CMK (cell line): ENCODE measurements at places on chromosomes 16 and 17.

GRCh38 chr17:39229274-39229913, 3.6 kb upstream of the STAC2 start:
- DNase-seq, result no peak

DNA sequence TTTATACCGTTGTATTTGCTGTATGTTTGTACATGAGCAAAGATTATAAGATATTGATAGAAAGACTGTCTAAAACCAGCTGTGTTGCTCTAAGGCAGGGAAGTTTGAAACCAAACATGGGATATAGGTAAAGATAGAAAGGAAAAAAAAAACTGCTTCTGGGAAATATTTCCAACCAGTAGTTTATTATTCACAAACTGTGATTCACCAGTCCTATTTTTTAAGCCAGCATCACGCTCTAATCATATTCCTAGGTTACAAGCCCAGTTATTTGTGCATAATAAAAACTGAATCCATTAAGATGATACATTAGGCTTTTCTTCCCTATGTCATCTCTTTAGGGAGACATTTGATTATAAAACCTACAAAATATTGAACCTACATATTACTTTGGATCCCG, 4.0 kb downstream of the ERN1 start:
- DNase-seq, result no peak

GRCh38 chr16:48497932-48498768, 111.8 kb downstream of the N4BP1 start:
- no peak for DNase-seq

- DNase-seq, result no peak
These were observed 5.1 kb upstream of the RANGRF start for GRCh38 chr17:8283356-8283755.

GRCh38 chr17:83180996-83181481, 101.6 kb downstream of the METRNL start:
- DNase-seq, result no peak

DNA sequence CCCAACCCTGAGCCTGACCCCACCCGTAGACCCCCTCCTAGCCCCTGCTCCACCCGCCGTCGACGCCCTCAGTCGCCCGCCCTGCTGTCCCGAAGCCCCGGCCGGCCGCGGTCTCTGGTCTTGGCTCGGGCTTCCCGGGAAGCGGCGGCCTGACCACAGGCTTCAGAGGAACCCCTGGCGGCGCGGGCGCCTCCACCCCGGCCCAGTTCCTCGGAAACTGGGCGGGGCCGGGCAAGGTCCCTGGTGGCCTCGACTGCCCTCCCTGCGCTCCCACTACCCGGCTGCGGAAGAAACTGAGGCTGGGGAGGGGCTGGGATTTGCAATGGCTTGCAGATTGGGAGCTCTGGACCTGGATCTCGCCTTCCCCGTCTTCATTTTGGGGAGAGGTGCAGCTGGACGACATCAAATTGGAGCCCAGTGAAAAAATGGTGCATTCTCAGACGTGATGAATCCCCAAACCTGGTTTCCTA, 692 bp upstream of the SOCS1 start:
- DNase-seq, result no peak

GRCh38 chr16:21157632-21158031, 842 bp upstream of the LDAF1 start:
- DNase-seq, result no peak

DNA sequence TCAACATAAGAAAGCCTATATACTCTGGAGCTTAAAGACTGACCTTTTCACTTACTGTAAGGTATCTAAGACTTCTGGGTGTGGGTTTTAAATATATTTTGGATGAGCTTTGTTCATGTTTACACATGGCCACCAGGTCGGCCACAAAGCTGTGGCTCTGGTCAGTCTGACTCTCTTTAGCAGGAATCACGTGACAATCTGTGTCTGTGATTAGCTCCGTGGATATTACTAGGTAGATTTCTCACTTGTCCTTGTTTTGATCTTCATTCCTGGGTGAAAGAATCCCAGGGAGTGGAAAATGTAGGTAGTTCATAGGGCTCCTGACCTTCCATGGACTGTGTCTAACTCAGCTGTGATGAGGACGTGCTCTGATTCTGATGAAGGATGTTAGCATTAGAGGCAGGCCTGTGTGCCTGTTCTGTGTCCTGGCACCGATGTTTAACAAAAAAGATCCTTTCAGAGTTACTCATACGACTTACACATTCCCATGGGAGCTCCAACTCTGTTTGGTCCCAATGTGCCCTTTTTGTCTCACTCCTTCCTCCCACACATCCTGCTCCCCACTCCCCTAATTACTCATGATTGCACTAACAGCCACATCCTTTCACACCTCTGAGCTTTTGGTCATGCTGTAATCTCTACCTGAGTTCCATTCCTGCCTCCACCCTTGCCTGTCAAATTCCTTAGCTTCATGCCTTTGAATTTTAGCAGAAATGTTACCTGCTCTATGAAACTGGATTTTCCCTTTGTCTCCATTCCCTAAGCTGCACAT, 425.1 kb downstream of the MAF start:
- DNase-seq, result no peak

DNA sequence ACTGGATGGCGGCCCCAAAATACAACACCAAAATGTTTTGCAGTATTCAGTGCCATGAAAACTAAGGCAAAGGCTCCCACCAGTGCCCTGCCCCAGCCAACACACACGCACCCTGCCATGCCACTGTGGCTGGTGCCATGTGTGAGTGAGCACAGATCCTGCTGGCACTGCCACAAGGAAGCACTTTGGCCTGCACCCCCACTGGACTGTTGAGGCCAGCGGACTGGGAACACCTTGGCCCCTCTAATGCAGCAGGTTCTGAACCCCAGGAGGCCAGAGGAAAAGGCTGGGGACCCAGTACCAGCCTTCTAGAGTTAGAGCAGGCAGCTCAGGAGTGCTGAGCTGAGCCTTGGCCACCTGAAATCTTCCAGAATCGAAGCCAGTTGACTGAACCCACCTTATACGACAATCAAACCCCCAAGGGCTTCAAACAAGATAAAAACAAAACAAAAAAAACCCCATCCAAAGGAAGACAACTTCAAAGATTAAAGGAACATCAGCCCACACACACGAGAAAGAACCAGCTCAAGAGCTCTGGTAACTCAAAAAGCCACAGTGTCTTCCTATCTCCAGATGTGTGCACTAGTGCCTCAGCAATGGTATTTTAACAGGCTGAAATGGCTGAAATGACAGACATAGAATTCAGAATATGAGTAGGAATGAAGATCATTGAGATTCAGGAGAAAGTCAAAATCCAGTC, 21.5 kb downstream of the NLRP1 start:
- DNase-seq, result no peak

DNA sequence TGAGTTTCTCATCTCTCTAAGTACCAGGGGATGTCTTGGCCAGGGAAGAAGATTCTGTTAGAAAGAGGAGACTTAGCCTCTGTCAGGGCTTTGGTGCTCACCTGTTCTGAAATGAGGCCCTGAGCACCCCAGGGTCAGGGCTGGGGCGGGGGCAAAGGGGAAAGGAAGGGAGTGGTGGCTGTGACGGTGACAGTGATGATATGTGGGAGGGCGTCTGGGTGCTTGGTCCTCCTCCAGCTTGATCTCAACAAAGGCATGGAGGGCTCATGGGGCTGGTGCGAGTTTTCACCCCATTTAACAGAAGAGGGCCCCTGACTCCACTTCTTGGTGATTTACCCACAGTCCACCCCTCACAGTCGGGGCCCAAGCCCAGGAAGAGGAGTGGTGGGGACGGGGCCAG, 15.1 kb downstream of the SOX8 start:
- no peak for DNase-seq

- no peak for DNase-seq
These were observed 1.1 kb upstream of the TMEM114 start for GRCh38 chr16:8591451-8591850.

DNA sequence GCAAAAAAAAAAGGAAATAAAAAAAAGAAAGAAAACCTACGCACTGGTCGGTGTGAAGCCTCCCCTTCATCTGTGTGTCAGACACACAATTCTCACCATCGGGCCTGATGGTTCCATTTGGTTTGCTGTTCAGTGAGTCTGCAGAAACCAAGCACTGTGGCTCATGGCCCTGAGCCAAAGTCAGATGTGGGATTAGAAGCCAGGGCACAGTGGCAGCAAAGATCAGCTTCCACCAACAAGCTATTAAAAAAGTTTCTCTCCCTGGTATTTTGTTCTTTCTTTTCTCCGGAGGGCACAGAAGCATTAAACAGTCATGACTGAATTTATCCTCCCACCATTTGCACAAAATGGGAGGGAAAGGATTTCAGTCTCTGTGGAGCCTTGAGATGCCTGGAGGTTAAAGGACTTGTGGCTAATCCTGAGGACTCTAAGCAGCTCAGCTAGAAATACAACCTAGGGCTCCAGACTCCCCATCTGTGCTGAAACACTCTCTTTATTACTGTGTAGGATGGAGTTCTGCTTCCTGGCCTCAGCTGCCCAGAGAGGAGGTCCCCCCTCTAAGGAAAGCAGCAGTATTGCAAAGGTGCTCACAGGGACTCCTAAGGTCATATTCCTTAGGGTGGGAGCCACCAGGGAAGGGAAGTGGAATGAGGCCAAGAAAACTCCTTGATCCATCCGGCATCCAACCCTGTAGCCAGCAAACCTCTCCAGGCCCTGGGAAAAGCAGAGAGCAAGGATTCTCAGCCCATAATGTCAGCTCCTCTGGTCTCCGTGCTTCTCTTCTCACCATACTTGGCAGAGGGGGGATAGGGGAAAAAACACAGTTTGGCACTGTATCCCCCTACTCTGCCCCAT, 28.2 kb downstream of the SLC39A11 start:
- no peak for DNase-seq

DNA sequence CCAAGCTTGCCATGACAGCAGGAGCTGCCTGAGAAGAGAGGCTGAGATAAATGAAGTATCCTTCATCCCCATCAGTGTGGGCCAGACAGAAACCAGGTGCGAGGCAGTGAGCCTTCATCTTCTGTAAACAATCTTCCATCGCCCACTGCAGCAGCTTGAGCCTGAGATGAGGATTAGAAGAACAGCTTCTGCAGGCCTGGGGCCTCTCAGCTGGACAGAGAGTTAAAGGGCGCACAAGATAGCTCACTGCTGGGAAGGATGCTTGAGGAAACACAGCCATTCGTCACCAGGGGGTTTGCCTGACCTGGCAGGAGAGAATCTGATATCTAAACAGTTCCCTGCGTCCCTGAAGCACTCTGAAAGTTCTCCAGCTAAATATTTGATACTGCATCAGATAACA, 27.1 kb downstream of the HOXB1 start:
- DNase-seq, result no peak

GRCh38 chr16:71456801-71457200, 5.2 kb downstream of the ZNF23 start:
- no peak for DNase-seq

- no peak for DNase-seq
These were observed 258.4 kb upstream of the SDK2 start for GRCh38 chr17:73902416-73903181.

- no peak for DNase-seq
These were observed 10.5 kb downstream of the ZBTB4 start for GRCh38 chr17:7468804-7469389.

DNA sequence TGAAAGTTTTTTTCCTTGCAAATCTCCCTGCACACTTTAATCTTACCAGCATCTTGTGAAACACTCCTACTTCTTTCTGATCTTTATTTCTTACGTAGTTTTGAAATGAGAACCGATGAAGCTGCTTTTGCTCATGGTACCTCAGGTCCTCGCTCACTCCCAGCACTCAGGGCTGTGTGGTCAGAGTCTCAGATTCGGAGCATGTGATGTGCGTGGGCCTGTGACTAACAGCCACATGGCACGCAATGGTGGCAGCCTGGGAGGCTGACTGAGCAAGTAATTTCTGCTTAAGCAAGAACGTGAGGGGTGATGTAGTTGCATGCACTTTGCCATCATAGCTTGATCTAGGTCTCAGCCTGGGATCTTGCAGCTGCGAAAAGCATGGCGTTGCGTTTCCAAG, 624.3 kb downstream of the MAF start:
- DNase-seq, result no peak

DNA sequence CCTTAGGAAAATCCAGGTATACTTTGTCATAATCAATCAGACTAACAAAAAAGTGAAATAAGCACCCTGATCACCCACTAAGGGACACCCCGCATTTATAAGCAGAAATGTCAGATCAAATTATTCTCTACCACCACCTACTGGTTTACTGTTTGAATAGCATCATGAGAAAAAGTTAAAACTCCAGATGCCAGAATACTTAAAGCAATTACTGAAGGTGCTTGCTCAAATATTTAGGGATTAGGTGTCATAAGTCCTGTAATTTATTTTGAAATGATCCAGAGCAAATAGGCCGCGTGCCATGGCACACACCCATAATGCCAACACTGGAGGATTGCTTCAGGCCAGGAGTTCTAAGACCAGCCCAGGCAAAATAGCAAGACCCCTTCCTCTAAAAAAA, 2.3 kb downstream of the TOP2A start:
- DNase-seq, result no peak

- no peak for DNase-seq
These were observed 8.4 kb upstream of the PCTP start for GRCh38 chr17:55742272-55743102.

- DNase-seq, result no peak
These were observed 297 bp downstream of the TBC1D10B start for GRCh38 chr16:30369938-30370455.

- no peak for DNase-seq
These were observed 2.1 kb upstream of the LRRC75A start for GRCh38 chr17:16494059-16494458.
